LNCaP clone FGC (cell line): ENCODE measurements at places on chromosomes 16 and 17.

- DNase-seq, result no peak
These were observed 3.7 kb upstream of the CNP start for GRCh38 chr17:41962768-41963434.

DNA sequence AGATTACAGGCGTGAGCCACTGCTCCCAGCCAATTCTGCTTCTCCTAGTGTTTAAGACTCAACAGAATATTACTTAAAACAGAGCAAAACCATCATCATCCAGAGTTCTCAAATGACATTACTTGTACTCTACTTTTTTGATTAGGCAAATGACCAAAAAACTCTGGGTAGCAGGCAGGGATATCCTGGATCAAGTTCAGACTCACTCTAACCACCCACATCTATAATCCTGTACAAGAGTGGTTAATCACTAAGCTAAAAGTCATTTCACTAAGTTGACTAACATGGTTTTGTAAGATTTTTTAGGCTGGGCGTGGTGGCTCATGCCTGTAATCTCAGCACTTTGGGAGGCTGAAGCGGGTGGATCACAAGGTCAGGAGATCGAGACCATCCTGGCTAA lies 6.8 kb downstream of the NAE1 start:
- no peak for DNase-seq

DNA sequence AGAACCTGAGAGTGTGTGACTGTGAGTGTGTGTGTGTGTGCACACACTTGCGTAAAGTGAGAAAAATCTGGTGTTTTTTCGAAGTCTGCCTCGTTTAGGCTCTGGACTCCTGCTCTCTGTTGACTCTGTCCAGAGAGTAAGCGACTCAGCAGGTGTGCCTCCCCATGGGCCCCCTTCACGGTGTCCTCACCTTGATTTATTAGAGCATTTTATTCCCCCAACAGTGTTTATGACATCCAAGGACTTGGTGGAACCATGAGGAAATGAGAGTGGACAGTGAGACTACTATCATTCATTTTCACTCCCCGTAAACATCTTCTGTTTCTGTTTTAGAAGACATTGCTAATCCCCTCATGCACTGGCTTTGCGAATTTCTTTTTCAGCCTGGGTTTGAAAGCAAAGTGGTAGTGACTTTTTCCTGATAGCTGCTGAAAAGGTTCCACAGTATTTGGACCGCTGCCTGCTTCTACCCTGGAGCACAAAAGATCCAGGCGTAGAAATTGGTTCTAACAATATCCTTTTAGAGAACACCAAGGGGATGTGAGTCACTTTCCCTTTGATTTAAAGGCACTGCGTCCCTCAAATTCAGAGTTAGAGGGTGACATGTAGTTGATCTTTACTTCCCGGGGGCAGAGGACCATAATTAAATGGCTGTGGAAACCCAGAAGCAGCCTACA lies 218.2 kb downstream of the WWOX start:
- no peak for DNase-seq

DNA sequence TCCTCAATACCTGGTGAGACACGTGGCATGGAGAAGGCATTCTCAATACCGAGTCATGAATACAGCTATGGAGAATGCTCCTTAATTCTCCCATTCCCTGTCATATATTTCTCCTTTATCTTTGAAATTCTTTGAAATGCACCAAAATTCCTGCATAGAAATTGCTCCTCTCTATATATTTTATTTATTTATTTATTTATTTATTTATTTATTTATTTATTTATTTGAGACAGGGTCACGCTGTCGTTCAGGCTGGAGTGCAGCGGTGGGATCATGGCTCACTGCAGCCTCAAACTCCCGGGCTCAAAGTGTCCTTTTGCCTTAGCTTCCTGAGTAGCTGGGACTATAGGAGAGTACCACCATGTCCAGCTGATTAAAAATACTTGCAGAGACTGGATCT lies 190.3 kb upstream of the MAF start:
- no peak for DNase-seq

GRCh38 chr16:61617219-61617783 lies 418.9 kb downstream of the CDH8 start:
- no peak for DNase-seq

DNA sequence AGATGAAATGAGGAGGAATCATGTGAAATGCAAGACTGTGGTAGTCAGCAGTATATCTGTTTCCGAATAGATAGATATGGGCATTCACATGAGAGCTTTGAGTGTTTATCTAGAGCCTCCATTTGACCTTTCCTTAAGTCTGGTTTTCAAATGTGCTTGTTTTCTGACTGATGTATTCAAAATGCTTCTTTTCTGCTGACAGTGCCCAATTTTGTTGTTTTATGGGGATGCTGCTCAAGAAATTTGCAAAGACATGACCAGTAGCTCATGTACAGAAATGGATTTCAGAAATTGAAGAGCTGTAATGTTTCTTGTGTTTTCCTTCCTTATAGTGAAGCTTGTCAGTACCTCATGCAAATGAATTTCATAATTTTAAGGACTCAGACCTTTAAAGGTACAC lies 903.4 kb upstream of the CDH8 start:
- no peak for DNase-seq

DNA sequence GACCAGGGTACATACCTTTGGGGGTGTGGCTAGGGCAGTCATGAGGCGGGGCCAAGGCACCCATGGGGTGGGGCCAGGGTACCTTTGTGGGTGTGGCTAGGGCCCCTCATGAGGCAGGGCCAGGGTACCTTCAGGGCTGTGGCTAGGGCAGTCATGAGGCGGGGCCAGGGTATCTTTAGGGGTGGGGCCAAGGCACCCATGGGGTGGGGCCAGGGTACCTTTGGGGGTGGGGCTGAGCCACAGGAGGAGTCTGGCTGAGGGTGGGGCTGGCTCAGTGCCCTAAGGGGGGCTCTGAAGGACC lies 3.5 kb downstream of the GNG13 start:
- DNase-seq, result no peak

GRCh38 chr16:5509794-5510193 lies 412.2 kb upstream of the EEF2KMT start:
- peak; percentile 30 for DNase-seq

- DNase-seq, result no peak
These were observed 23.6 kb downstream of the SDR42E1 start for GRCh38 chr16:81987706-81988105.

- DNase-seq, result no peak
These were observed 70.3 kb downstream of the CMC2 start for GRCh38 chr16:80936410-80936809.

GRCh38 chr17:41717408-41718286 lies 5.5 kb downstream of the GAST start:
- DNase-seq, result peak; percentile 63

GRCh38 chr16:66588981-66589713 lies 9.9 kb downstream of the CMTM2 start:
- no peak for DNase-seq

DNA sequence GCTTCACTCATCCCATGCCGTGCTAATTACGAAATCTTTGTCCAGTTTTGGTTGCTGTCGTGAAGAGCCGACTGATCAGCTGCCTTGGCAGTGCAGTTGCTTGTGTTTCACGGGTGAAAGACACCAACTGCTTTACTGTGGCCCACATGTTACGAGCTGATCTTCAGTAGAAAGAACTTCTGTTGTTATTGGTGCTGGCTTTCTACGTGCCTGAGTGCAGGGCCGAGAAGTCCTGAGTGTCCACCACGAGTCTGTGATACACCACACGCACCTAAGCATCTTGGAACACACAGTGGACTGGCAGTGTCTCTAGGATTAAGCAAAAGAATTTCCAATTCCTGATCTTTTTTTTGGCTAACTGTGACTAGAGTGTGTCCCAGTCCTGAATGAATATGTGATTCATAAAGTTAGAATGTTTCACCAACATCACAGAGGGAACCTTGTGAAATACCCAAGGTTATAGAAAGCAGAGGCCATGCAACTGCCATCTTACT lies 70.4 kb upstream of the CLEC18A start:
- no peak for DNase-seq

- no peak for DNase-seq
These were observed 83.6 kb downstream of the C17orf58 start for GRCh38 chr17:67912656-67913055.

GRCh38 chr17:10266296-10266876 lies 68.0 kb upstream of the GAS7 start:
- DNase-seq, result no peak

- no peak for DNase-seq
These were observed 725 bp upstream of the CACNA1H start for GRCh38 chr16:1152123-1152638.

- DNase-seq, result no peak
These were observed 1.2 kb downstream of the TNFRSF17 start for GRCh38 chr16:11966173-11966572.

DNA sequence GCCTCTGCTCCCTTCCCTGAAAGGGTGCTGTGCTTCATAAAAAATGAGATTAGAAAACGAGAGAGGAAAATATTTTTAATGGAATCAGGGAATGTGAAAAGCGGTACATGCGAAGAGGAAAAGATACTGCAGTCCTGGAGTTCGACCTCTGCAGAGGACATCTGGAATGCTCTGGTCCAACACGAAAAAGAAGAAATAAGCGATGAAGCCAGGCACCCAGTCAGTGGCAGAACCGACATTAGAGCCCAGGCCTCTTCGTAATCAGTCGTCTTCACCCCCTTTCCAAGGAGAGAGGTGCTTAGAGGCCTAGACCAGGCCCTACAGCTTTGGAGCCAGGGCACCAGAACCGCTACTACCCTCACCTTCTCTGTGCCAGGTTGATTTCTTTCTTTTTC lies 459 bp upstream of the MARCHF10 start:
- no peak for DNase-seq

DNA sequence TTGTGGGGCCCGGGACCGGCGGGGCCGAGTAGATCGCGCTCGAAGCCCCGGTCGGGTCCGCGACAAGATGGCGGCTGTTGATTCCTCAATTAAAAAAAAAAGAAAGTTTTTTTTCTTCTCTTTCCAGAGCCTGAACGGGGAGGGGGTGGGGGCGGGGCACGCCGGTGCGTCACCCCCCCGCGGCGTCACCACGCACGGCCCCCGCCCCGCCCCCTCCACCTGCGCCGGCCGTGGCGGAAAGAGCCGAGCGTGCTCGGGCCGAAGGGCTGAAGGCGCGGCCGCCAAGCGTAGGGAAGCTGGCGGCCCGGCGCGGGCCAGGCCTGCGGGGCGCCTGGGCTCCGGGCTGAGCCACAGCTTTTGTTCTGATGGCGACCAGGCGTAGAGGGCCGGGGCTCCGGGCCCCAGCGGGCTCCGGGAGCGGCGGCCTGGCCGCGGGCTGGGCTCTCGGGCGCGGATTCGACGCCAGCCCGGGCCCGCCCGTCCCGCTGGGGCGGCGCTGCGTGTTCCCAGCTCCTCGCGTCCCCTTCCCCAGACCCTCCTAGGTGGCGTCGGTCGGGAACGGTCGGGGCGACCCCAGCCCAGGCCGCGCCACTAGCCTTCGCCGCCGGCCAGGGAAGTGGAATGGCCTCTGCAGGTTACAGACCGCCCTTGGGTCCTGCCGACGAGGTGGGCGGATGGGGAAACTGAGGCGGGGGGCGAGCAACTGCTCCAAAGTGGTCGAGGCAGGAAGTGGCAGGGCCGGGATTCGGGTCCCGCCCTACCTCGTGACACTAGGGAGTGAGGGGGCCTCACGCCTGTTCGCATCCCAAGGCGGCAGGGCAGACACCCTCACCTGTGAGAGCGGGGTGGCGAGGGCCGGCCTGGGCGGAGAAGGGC lies at the start of gene CREBBP:
Gene CREBBP (minus strand): TSS at position 91 of the 876 bp plus-strand sequence. CDS start 797 bp downstream, outside the sequence.
- peak; percentile 31 for DNase-seq

GRCh38 chr16:23858542-23858941 lies 22.8 kb downstream of the PRKCB start:
- DNase-seq, result no peak

DNA sequence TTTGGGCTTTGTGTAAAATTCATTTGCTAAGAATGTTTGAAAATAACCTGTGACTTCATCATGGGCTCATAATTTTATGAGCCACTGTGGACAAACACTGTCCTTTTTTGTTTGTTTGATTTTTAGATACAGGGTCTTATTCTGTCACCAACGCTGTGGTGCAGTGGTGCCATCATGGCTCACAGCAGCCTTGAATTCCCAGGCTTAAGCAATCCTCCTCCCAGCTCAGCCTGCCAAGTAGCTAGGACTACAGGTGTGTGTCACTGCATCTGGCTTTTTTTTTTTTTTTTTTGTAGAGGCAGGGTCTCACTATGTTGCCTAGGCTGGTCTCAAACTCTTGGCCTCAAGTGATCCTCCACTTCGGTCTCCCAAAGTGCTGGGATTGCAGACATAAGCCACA lies 8.3 kb downstream of the TEX2 start:
- DNase-seq, result peak; percentile 76

DNA sequence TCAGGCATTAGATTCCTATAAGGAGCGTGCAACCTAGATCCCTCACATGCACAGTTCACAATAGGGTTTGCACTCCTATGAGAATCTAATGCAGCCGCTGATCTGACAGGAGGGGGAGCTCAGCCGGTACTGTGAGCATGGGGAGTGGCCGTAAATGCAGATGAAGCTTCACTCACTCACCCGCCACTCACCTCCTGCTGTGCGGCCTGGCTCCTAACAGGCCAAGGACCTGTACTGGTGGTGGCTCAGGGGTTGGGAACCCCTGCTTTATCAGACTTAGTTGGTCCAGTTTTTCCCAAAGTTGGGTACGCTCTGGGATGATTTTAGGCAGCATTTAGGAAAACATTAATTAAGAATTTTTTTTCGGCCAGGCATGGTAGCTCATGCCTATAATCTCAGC lies 103.8 kb downstream of the MARF1 start:
- no peak for DNase-seq

DNA sequence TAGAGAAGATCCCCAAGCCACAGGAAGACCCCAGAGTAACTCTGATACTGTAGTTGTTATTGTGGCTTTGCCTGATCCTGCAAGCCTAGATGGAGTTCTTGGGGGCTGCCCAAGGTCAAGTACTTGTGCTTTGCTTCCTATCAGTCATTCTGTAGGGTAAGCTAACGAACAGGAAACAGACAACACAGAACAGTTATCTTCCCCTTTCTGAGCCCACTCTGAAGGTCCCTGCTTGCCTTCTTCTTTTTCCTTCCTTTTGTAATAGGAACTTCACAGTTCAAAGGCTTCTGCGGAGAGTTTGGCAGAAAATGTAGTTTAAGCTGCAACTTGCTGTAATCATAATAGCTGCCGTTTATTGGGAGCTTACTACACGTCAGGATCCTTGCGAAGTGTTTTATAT lies 494.1 kb upstream of the ERCC4 start:
- DNase-seq, result no peak

GRCh38 chr16:57606847-57607501 lies 21.5 kb upstream of the ADGRG1 start:
- DNase-seq, result no peak

- peak; percentile 13 for DNase-seq
These were observed 63.7 kb downstream of the SPAG9 start for GRCh38 chr17:51056813-51057510.

GRCh38 chr17:7019839-7020519 lies 2.9 kb upstream of the BCL6B start:
- DNase-seq, result no peak

DNA sequence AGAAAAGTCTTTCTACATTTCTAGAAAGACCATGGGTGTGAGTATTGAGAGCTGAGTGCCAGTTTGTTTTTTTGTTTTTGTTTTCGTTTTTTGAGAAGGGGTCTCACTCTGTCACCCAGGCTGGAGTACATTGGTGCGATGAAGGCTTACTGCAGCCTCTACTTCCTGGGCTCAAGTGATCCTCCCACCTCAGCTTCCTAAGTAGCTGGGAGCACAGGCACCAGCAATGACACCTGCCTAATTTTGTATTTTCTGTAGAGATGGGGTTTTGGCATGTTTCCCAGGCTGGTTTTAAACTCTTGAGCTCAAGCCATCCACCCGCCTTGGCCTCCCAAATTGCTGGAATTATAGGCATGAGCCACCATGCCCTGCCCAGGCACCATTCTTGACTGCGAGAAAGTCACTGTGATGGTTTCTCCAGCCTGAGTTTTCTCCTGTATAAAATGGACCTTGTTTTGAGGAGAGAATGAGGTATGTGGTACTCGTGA lies 673.8 kb downstream of the MAF start:
- DNase-seq, result no peak

GRCh38 chr17:34565713-34566112 lies 13.7 kb upstream of the TMEM132E start:
- no peak for DNase-seq
